ENCODE measurements at places on chromosomes 7 and 10. TPM values are rescaled to one million over a fixed set of nuclear protein-coding genes. Genes with fewer than 3 reads are reported as not detected.

The CLEC2L gene
- 1.5 TPM for polyA plus RNA-seq

GRCh38 chr10:102113956-102114857 is 6.0 kb downstream of the LDB1 start:
- DNase-seq = no peak

The AGBL3 gene
- polyA plus RNA-seq = 13.9 TPM

DNA sequence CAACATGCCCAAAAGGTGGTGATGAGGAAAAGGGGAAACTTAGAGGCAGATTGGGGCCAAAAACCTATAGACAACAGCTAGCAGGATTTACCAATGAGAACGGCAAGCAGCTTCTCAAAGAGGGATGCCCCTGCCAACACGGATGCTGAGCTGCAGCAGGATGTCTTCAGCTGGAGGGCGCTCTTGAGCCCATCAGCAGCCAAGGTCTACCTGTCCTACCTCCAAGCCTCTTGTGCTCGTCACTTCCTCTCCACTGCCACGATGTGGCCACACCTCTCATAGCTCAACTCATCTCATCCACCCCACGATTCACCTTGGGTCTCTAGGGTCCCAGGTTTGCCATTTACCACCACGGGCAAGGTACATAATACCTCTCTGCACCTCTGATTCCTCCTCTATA is 36.5 kb downstream of the DLG5 start:
- DNase-seq = no peak

DNA sequence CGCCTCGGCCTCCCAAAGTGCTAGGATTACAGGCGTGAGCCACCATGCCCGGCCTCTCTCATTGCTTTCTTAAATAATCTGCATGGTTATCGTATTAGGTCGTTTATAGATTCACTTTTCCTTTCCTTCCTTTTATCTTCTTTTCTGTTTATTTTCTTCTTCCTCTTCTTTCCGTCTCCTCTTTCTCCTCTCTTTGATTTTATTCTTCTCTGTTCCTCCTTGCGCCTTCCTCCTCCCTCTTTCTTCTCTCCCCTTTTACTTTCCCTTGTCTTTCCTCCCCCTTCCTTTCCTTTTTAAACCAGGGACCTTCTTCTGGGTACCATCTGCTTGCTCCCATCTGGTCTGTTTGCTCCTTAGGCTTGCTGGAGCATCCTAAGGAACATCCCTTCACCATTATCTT is 18.6 kb downstream of the MLLT10 start:
- no peak for DNase-seq

- no peak for DNase-seq
These were observed 627.0 kb downstream of the ACTR3B start for GRCh38 chr7:153386556-153386955.

DNA sequence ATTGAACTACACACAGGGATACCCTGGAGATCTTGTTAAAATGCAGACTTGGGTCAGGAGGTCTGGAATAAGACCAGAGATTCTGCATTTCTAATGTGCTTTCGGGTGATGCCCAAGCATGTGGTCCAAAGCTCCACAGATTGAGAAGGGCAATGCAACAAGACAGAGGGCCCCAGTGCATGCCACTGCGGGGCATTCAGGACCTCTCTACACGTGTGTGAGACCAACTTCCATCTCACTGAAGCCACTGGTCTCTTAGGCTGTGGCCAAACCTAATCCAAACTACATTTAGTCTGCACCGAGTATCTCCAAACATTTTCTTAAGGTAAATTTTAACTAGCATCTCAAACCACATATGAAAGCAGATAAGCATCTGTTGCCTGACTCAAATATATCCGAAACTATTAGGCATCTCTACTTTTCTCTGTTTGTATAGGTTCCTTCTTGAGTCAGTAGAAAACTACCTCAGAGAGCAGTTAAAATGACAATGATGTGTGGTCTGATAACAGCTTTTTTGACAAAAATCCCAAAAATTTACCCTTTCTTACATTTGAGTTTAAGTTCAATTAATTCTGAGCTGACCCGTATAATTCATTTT is 107.5 kb downstream of the ELMO1 start:
- DNase-seq = no peak

DNA sequence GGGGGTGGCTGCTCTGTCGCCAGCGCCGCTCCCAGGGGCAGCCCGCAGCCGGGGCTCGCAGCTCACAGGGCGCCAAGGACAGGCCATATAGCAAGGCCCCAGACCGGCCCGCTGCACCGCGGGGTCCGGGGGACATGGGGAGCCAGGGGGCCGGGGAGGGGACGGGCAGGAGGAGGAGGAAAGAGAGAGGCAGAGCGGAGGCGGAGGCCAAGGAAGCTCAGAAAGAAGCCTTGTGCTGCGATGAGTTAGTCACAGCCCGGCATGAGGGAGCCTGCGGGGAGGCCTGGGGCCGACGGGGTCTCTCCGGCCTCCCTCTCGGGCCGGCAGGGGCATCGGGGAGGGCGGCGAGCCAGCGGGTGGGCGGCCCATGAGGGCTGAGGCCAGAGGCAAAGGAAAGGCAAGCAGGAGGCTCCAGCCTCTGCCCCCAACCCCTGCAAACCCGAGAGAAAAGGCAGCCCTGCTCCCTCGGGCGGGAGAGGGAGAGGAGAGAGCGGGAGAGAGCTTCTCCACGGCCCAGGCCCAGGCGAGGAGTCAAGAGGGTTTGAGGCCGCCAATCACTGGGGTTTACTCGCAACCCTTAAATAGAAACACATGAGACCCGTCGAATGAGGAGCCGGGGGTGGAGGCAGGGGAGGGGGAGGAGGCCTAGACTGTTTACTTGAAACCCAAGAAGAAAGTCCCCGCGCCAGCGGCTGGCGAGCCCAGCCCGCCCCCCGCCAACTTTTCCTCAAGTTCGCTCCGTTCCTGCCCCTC is 167.9 kb downstream of the NEURL1 start:
- no peak for DNase-seq

- no peak for DNase-seq
These were observed 110.3 kb downstream of the KAT6B start for GRCh38 chr10:74936577-74937265.

GRCh38 chr7:131021460-131021859 is 287.5 kb upstream of the KLF14 start:
- DNase-seq = no peak

- no peak for DNase-seq
These were observed 55.4 kb downstream of the SLC37A3 start for GRCh38 chr7:140342727-140343514.

The CDH23 gene
- polyA plus RNA-seq = 0.75 TPM

- no peak for DNase-seq
These were observed 64.7 kb downstream of the ADCY1 start for GRCh38 chr7:45638916-45639315.

- no peak for DNase-seq
These were observed 44.6 kb upstream of the GSDME start for GRCh38 chr7:24801883-24802282.

The SFTPA1 gene
- not detected for polyA plus RNA-seq

The CELF2 gene
- 10.4 TPM for polyA plus RNA-seq

The CYCS gene
- polyA plus RNA-seq = 177 TPM

GRCh38 chr10:78288663-78289062 is 255.0 kb downstream of the RPS24 start:
- no peak for DNase-seq

GRCh38 chr10:79130846-79131245 is 62.1 kb downstream of the ZMIZ1 start:
- no peak for DNase-seq

The HTR7 gene
- polyA plus RNA-seq = 0.54 TPM

The OAT gene
- polyA plus RNA-seq = 102 TPM

The SLC26A4 gene
- 4.6 TPM for polyA plus RNA-seq

- no peak for DNase-seq
These were observed 57.0 kb downstream of the PRKAG2 start for GRCh38 chr7:151819866-151820265.

GRCh38 chr10:116809483-116810119 is 39.7 kb upstream of the ENO4 start:
- no peak for DNase-seq

The GATA3 gene
- 93.4 TPM for polyA plus RNA-seq

The SPDYE9 gene
- polyA plus RNA-seq = 0.13 TPM

DNA sequence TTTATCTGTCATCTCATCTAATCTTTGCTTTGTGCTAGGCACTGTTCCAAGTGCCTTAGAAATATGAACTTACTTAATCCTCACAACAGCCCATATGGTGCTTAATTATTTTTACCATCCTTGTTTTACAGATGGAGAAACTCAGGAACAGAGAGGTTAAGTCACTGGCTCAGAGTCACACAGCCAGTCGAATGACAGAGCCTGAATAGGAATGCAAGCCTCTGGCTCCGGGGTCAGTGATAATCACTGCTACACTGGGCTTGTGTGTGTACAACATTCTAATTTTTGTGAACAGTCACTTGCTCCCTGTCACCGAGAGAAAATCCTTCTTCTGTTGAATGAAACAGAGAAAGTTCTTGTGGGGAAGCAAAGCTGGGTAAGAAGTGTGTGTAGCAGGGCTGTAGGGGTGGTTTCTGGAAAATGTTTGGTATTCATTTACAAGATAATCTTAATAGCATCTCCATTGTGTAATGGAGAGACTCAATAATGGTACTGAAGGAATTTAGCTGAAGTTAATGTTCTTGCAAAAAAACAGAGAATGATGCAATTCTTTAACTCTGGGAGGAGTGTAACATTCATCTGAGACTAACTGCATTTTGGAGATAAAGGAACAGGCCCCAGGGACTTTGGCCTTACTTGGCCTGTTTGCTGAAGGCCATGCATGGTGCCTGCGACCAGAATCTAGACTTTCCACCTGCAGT is 290.6 kb downstream of the FRMD4A start:
- no peak for DNase-seq

DNA sequence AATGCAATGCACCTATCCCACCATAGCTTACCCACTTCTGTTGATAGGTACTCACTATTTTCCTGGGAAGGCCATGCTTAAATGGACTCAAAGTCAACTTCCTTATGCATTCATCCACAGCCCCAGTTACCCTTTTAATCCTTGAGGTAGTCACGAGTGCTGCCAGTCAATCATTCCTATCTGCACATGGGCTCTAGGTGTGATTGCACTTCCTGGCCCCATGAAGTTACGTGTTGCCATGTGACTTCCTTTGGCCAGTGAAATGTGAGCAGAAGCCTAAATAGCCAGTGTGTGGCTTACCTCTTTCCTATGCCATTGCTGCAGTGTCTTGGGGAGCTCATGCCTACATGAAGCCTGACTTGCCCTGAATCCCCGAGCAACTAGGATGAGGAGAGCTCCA is 23.5 kb upstream of the EIF5AL1 start:
- DNase-seq = no peak
